ENCODE measurements at places on chromosomes 3 and 15.

DNA sequence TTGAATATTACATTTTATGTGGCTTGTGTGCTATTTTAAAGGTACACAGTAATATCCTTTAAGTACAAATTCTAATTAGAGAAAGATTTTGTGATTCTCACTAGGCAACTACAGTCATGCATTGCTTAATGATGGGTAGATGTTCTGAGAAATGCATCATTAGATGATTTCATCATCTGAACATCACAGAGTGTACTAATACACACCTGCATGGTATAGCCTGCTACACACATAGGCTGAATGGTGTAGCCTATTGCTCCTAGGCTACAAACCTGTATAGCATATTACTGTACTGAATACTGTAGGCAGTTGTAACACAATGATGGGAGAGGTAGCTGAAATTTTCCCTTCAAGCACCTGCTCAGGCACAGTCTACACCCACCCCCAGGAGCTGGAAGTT is 217.4 kb upstream of the EOMES start:
- DNase-seq, result no peak

- DNase-seq, result no peak
These were observed 89.9 kb upstream of the TBL1XR1 start for GRCh38 chr3:177287231-177287630.

DNA sequence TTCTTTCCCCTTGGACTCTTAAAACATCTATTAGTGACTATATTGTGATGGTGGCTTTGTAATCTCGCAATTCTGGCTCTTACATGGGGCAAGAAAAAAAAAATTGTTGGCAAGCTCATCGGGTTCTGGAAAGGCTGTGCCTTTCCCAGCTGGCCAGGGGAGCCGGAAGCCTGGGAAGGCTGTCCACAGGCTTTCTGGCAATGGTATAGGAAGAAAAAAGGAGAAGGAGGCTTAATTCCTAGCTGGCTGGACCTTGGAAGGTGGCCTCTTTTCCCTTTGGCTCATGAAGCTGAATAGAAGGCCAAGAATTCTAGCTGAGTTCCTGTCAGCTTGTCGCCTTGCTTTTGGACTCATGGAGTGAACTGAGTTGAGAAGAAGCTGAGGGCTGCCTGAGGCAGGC is 243.5 kb upstream of the SEMA6D start:
- no peak for DNase-seq

GRCh38 chr3:153431076-153431475 is 269.1 kb downstream of the RAP2B start:
- no peak for DNase-seq

DNA sequence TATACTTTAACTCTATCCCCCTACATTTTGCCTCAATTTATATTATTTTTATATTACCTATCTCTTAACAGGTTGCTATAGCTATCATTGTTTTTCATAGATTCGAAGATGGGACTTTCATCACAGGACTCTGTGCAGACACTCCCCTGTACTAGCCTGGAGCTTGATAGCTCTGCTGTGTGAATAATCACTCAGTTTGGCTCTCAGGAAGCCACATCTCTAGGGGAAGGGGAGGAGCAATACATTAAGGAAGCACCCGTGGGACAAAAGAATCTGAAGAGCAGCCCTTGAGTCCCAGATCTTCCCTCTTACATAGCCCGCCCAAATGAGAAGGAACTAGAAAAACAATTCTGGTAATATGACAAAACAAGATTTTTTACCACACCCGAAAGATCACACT is 114.3 kb upstream of the FXR1 start:
- DNase-seq, result no peak

- DNase-seq, result no peak
These were observed 60.3 kb downstream of the SPG11 start for GRCh38 chr15:44603126-44603525.

- DNase-seq, result no peak
These were observed 894 bp downstream of the TUSC2 start for GRCh38 chr3:50327129-50327528.

GRCh38 chr15:93941697-93942096 is 289.7 kb upstream of the MCTP2 start:
- DNase-seq, result no peak

DNA sequence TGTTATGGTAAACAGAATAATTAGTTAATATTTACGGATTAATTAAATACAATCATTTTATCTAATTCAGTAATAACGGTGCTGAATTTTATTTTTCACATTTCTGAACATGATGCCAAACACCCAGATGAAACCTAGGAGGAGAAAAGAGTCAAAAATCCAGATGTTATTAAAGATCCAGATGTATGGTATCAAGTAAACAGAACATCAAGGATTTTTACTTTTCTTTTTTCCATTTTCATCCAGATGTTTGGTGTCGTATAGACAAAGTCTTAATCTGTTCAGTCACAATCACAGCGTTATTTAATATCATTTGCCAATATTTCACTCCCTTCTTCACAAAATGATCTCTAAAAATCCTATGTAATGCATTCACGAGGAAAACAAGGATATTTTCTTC is 64.0 kb upstream of the NR2F2 start:
- no peak for DNase-seq

- DNase-seq, result no peak
These were observed 259.1 kb downstream of the KCNMB2 start for GRCh38 chr3:178795349-178795748.

DNA sequence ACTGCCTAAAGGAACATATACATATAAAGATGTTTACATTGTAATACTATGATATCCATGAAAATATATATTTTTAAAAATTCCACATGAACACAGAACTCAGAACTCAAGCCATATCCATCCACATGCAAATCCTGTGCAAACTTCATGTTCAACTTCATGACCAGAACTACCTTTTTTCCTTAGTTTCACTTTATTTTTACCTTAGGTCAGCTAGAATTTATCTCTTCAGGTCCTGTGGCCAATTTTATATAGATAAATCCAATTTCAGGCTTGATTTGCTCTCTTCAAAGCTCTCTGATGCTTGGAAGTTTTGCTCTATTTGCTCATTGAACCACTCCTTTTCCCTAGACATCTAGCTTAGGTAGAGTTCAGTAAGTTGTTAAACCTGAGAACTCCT is 38.8 kb downstream of the ZPLD1 start:
- no peak for DNase-seq

DNA sequence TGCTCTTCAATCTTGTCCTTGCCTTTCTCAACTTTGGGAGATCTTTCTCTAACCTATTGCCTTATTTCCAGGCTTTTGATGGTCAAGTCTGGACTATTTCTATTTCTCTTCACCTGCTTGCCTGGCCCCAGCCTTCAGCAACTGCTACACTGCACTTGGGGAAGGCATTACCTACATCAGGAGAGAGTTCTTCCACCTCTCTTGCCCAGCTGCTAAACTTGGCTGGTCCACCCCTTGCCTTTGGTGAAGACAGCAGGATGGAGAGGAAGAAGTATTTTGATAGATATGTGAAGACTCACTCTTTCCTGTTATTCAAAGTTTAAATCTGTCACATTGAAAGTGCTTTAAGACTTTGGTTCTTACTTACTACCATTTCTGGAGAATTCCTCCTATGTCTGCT is 574.8 kb downstream of the ZPLD1 start:
- DNase-seq, result no peak

DNA sequence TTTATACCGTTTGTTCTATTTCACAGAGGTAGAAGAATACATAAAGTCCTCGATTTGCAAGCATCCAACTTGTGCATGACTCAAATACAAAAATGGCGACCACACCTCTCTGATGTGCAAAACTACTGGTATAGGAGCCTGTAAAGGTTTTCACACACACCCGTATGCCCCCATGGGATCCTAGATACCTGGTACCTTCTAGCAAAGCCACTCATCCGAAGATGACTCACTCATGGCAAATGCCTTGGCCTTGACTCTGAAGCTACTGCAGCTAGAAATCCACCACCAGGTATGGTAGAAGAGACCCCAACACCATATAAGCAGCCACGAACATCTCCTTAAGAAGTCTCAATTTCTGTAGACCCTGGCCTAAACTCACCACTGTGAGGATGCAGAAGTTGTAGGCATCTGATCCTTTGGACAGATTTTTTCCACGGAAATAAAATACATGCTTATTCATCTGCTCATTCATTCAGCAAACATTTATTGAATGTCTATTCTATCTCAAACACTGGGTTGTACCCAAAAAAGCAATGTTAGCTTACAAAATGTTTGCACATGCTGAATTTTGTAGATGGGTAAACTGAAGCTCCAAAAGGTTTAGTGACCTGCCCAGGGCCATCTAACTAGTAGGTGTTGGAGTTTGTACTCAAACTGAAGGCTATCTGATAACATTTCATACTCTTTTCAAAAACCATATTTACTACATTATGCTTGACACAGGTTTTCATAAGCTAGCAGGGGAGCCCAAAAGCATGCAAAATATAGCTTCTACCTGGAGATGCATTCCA is 158.8 kb downstream of the RORA start:
- no peak for DNase-seq

DNA sequence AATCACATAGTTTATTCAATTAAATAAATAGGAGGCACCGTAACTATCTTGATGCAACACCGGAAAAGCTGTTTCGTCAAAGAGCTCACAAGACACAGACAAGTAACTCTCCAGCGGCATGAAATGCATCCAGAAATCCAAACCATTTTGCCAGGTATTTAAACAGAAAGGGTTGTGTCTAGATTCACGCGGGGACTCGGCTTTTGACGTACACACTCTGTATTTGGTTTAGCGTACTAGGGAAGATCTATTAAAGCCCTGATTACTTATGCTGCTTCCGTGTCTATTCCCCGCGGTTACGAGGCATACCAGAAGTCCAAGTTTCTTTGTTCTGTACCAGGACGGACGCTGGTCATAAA is 718 bp downstream of the BNIP2 start:
- DNase-seq, result no peak

DNA sequence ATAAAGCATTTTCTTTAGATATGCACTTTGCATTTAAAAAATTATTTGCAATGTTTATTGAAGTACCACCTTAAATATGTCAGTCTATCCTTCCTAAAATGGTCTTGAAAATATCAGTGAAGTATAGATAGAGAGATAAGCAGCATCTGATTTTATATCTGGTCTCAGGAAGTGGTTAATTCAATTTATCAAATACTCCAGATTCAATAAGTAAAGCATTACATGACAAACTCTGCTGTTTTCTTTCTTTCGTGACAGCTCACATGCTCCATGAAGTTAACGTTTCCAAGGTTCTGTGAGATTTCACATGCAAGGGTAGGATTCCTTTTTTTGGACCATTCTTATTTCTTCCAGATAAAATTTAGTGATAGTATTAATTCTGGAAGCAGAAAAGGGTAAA is 775.4 kb upstream of the ROBO1 start:
- DNase-seq, result no peak

DNA sequence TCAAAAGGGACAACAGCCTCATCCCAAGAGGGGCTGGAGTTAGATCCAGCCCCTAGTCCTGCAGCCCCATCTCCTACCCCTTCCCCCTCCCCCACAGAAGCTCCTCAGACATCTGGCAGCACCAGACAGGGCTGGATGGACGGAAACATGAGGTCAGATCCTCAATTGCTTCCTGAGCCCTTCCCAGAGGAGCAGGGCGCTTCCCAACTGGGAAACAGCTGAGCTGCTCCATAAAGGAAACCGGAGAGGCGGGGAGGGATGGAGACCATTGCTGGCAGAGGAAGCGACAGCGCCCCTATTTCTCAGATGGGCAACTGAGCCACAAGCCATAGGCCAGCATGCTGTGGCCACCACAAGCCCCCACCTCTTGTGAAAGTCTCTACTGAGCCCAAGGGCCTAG is 18.3 kb upstream of the CYP11A1 start:
- DNase-seq, result no peak

DNA sequence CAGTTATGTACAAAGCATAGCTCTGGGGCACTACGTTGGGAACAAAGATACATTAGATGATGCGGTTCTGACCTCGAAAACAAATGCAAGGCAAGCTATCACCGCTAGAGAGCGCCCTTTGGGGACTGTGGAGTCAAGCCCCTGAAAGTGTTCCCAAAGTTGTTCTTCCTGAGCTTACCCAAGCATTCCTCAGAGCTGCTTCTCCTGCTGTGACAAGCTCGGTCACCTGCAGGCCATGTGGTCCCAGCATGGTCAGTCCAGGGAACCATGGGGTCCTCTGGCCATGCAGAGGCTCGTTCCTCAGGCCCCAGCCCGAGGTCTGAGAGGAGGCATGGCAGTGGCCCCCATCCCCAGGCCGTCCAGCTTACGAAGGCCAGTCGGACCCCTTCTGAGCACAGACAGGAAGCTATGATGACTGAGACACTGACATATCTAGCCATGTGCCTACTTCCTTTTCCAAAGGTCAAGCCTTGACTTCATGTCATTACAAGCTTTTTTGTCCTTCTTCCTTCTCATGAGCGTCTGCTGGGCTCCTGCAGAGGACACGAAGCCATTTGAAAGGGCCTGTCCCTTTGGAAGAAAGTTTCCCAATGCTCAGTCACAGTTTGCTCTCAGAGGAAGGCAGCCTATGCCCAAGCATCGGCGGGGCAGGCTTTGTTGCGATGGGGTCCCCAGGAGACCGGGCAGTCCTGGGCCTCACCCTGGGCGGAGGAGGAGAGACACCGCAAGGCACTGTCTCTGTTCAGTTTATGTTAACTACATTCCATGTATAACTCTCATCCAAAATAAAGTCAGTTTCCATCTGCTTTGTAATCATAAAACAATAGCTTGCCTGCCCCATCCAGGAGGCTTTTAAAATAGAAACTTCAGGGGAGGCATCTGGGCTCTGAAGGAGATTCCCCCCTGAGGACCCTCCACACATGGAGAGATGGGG is 79.3 kb downstream of the ATP10A start:
- DNase-seq, result no peak

DNA sequence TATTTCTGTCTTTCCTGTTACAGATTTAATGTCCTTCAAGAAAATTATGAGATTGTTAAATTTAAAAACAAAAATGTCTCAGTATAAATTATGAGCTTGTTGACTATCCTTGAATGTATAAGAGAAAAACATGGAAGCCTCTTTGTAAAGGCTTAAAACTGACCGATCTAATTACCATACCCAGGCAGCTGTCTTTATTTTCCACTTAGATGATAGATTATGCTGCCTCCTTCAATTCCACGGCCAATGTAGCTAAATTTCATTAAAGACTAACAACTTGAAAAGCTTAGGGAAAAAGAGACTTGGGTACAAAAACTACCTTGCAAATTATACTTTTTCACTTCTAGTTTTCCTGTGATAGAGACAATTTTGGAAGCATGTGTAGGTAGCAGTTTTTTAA is 88.3 kb downstream of the ATP10A start:
- DNase-seq, result no peak

GRCh38 chr3:147736226-147736625 is 327.1 kb downstream of the ZIC1 start:
- DNase-seq, result no peak

DNA sequence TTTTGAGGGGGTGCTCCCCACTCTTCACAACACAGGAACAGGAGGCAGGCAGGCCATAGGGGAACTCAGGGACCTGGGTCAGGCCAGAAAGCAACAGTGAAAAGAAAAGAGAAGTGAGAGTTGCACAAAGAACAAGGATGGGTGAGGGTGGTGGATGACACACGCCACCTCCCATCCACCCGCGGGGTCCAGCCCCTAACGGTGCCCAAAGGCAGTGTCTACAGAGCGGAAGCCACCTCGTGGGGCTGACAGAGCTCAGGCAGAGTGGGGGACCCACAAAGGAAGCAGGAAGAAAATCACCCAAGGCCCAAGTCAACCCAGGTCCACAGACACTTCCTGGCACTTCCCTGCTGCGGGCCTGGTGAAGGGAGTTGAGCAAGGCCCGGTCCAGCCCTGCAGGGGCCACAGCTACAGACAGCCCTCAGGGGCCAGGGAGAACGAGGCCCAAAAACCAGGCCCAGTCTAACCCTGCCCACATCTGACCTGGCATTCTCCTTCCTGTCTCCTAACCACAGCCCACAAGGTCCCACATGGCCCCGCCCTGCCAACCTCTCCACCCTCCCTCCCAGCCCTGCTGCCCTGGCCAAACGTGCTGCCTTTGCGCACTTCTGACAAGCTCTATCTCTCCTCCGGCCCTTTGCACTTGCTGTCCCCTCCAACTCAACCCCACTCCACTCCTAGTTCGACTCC is 5.9 kb downstream of the NUP210 start:
- peak; percentile 77 for DNase-seq
